H4 (cell line): ENCODE measurements at places on chromosomes 7 and 10. TPM values are rescaled to one million over a fixed set of nuclear protein-coding genes. Genes with fewer than 3 reads are reported as not detected.

- no peak for DNase-seq
Measured at GRCh38 chr7:30647589-30648364, 34.5 kb downstream of the CRHR2 start.

DNA sequence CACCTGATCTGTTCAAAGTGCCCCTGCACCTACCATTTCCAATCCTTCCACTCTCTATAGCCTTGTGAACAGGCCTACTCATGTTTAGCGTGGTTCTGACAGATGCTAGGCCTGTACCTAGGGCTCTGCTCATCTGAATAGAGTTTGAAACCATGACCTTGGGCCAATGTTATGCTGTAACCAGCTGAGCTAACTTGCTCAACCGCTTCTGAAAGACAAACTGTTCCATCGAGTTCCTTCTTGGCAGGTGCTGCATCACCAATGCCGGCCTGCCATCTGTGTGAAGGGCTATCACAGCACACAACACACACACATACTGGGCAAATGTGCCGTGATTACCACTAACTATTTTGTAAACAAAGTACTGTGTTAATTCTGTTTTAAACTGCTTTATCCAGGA, 419.0 kb upstream of the GALNT17 start:
- no peak for DNase-seq

PPP2R2D gene
- 33.2 and 36.9 TPM in 2 replicates for total RNA-seq

BNIP3 gene
- total RNA-seq: 192 and 240 TPM in 2 replicates

RAMP3 gene
- not detected in 2 replicates for total RNA-seq

TMEM196 gene
- not detected in 2 replicates for total RNA-seq

LOXL4 gene
- 0.27 TPM in 1 of 2 replicates, not detected in the other for total RNA-seq

TBC1D12 gene
- total RNA-seq: 4.1 and 4.9 TPM in 2 replicates

- peak; percentile 69 for DNase-seq
Measured at GRCh38 chr7:80088705-80089104, 45.9 kb upstream of the GNAI1 start.

GRCh38 chr7:88090671-88091070, 129.2 kb downstream of the SRI start:
- no peak for DNase-seq

- peak; percentile 10 for DNase-seq
Measured at GRCh38 chr7:87833130-87833529, 43.0 kb downstream of the SLC25A40 start.

DNA sequence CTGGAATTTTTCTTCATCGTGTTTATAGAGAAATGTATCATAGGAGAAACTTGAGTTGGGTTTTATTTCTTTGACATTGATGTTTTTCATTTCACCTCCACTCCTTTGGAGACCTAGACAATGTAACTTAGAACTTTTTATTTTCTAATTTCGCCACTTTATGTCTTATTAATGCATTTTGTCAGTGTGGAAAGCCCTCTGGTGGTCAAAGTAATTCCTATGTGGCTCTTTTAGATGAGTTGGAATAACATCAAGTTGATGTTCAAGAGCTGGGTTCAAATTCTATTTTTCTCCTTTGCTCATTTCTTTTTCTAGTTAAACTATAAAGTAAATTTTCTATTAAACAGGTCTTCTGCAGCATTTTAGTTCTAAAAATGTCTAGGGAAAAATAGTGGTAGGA, 478.6 kb downstream of the LRMDA start:
- DNase-seq: no peak

DNA sequence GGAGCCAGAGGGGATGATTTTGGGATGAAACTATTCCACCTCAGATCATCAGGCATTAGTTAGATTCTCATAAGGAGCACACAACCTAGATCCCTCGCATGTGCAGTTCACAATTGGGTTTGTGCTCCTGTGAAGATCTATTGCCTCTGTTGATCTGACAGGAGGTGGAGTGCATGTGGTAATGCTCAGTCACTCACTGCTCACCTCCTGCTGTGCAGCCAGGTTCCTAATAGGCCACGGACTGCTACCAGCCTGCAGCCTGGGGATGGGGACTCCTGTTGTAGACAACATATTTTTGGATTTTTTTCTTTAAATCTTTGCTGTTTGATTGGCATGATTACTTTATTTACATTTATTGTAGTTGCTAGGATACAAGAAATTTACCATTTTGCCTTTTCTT, 765.0 kb downstream of the INHBA start:
- DNase-seq: no peak

DNA sequence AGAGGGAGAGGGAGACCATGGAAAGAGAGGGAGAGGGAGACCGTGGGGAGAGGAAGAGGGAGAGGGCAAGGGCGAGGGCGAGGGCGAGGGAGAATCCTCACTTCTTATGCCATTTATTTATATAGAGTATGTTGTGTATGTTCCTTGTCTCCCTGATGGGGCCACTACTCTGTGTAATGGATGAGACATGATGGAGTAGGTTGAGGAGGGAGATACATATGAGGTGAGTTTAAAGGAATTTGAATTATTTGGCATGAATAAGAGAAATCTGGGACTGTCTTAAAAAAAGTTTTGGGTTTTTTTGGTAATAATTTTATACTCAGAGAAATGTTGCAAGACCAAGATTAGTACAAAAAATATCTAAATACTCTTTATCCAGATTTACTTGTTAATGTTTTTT, 20.1 kb downstream of the CCSER2 start:
- no peak for DNase-seq

CHRM2 gene
- total RNA-seq: 0.04 and 0.58 TPM in 2 replicates

DNA sequence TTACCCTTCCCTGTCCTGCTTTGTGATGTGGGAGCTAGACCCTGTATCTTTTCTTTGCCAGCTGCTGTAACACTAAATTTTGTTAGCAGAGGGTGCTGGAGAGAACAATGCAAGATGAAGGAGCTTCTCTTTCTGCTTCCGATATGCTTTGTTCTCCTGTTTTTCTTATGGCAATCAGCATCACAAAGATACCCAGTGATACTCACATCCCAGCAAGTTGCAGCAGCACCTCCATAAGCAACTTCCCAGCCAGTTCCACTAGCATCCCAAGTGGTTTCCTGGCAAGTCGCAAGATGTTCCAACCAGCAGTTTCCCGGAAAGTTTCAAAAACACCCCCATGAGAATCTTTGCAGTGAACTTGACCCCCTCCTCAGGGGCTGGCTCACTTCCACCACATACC, 148.6 kb downstream of the IMMP2L start:
- DNase-seq: no peak

GRCh38 chr7:99111591-99111990, 32.3 kb downstream of the SMURF1 start:
- DNase-seq: no peak

TRIM50 gene
- not detected in 2 replicates for total RNA-seq

IL15RA gene
- 14.4 and 18.6 TPM in 2 replicates for total RNA-seq

SCD gene
- 458 and 512 TPM in 2 replicates for total RNA-seq

GRCh38 chr7:137172105-137172590, 171.4 kb downstream of the PTN start:
- DNase-seq: no peak

GRCh38 chr7:1257221-1257620, 24.5 kb downstream of the UNCX start:
- DNase-seq: no peak

AOC1 gene
- 0.31 TPM in 1 of 2 replicates, not detected in the other for total RNA-seq

PON1 gene
- not detected in 2 replicates for total RNA-seq
